CD4-positive, alpha-beta T cell treated with Interleukin-1 beta for 1 hour (primary cell): ENCODE measurements at places on chromosomes 5 and 9.

GRCh38 chr9:21392270-21392669, 7.1 kb upstream of the IFNA2 start:
- no peak for DNase-seq

DNA sequence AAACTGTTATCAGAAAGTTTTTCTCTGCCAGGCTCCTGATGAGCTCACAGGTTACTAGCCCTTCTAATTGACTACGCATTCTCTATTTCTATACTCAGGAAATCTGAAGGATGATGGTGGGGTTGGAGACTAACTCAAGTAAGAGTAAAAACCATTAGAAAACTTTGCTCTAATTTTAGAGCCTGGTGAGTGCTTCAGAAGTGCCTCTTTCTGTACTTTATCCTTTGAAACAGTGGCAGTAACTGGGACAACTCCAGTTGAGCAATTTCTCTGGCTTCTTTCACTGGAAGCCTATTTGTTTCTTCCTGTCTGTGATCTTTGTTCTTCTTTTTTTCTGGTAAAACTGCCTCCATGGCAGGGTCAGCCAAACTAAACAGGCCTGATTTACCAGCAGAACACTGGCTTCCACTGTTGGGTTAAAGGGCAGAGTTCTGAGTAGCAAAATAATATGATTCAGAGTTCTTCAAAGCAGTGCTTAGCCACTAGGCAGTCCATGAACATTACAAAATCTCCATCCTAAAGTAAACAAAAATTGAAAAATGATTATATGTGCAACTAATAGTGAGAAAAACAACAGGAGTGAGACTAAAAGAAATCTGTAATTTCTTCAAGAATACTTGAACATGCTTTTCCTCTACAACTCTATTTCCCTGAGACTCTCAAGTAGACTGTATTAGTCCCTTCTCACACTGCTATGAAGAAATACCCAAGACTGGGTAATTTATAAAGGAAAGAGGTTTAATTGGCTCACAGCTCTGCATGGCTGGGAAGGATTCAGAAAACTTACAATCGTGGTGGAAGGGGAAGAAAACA, 79.8 kb downstream of the MROH2B start:
- DNase-seq, result no peak

GRCh38 chr9:127133739-127134167, 11.3 kb upstream of the ANGPTL2 start:
- no peak for DNase-seq

- DNase-seq, result no peak
Observed at GRCh38 chr9:125407432-125407973, 145.9 kb downstream of the GAPVD1 start.

GRCh38 chr9:11275158-11275695, 662.4 kb upstream of the PTPRD start:
- DNase-seq, result no peak

DNA sequence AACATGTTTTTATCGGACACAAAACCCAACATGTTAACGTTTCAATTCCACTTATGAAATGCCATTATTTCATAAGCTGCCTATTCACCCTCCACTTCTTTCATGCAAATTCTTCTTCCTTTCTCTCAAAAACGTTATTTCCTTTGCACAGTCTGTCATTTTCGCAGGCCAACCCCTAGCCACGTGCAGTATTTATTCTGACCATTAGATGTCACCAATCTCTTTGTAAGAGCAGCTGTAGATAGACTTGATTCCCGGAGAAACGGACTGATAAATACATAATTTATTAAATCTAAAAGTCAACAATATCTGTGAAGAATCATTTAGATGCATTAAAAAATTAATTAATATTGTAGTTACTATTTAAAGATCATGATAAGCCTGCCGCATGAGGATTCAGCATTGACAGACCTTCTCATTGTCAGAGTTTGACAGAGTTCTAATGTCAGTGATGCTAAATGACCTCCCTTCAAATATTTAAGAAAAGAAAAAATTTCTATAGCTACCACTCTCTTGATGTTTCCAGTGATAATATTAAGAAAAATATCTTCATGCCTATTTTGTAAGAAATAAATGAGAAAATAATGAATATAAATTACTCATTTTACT, 933.6 kb downstream of the CDH12 start:
- DNase-seq, result no peak

DNA sequence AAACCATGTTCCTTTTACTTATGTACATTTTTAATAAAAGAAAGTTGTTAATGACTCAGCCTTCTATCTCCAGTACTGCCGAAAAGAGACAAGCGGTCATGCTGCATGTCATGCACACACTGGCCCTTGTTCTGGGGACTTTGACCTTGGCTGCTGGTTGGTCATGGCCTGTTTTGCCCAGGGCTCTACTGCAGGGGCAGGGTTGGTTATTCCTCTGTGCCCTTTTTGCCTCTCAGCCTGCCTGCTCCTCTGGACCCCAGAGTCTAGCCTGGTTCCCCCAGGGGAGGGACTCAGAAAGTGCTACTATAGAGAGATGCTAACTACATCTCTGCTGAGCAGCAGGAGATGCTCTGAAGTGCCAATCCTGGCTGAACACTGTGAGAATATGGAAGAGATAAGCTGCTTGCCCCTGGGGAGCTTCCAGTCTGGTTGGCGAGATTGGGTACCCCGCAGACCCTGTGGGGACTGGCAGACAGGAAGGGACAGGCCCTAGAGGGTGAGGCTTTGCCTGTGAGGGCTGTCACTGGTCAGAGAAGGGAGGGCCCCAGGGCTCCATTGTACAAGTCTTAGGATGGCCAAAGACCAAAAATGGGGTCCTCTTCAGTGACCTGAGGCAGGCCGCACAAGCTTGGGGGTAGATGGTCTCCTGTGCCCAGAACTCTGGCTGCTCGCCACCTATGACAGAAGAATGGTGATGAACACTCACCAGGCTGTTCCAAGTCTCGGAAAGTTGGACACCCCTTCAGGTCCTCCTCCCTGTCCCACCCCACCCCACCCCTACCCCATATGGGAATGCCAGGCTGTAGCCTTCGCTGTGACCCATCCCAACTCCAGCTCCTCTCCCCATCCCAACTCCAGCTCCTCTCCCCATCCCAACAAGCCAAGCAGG, 14.3 kb downstream of the IRF1 start:
- no peak for DNase-seq

GRCh38 chr9:32723789-32724325, 59.5 kb upstream of the TMEM215 start:
- no peak for DNase-seq

- no peak for DNase-seq
Observed at GRCh38 chr5:90248640-90249039, 160.9 kb downstream of the CETN3 start.

- peak; percentile 1 for DNase-seq
Observed at GRCh38 chr5:168578538-168579487, at the start of gene PANK3. Gene PANK3 (minus strand): TSS chr5:168579368. CDS start chr5:168579283, 85 bp downstream.

DNA sequence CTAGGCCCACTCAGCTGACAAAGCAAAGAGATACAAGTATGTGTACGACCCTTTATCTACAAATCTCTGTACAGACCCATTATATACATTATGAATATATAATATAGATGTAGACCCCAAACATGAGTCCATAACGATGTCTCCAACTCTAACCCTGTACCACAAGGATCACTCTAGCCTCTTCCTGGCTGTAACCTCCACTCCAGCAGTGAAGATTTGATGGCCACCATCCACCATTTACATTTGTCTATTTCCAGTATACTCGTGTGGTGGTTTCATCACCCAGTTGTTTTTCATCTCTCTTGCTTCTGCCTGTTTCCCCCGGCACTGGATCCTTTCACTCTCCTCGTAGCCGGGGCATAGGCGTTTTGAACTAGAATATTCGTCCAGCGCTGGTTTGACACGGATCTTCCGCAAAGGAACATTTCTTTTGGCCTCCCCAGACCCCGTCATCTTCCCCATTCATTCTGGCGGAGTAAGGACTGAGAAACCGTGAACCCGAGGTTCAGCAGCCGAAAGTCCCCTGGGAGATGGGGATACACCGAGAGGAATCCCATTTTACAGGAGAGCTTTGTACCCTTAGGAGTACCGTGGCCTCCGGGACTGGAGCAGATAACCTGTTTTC, 828 bp upstream of the TRIO start:
- no peak for DNase-seq

DNA sequence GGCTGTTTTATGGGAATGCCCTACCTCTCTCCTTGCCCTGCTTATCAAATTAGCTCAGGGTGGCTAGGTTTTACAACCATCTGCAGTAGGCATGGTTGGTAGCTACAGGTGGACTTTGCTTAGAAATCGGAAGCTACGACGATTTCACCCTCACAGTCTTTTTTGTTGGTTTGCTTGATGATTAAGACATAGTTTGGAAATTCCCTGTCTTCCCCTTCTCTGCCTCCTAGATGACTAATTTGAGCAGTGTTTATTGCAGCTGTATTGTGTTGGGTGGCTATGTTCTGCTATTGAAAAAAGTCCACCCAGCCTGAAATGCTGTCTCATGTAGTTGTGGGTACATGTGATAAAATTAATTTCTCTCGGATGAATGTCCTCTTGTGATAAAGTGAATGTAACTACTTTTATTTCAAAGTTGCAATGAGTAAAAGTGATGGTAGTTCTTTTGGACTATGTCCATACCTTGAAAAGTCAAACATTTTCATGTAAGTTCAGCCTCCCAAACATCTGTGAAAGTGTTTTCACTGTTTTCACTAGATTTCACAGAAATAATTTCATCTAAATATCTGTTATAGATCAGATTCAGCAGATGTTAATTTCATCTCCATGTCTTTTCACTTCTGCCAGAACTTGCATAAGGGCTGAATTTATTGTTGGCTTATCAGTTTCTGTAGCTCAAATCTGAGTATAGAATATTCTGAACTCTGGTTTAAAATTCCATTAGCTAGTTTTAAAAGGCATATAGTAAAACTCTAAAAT, 37.3 kb upstream of the FYB1 start:
- DNase-seq, result peak; percentile 54

- DNase-seq, result no peak
Observed at GRCh38 chr5:67289763-67290521, 93.3 kb upstream of the CD180 start.

GRCh38 chr5:81398741-81399140, 4.8 kb upstream of the ACOT12 start:
- DNase-seq, result no peak

DNA sequence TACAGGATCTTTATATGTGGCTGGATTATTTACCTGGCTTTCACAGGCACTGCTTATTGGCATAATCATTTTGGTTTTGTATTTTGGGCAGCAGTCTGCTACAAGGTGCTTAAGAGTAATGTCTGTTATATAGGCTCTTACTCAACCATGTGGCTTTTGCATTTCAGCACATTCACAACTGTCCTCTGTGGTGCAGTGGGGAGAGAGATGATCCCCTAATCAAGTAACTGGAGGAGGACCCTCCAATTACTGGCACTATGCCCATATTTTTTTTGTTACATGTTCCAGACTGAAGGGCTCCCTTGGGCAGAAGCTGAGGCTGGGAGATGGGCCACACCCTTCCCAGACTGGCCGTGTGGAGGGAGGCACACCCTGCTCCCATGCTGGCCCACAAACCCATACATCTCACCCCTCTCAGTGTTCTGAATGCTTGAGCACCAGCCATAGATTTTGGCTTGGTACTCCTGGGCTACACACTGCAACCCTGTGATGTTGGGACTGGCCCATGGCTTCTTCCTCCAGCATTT, 173.5 kb downstream of the FAM174A start:
- DNase-seq, result no peak

DNA sequence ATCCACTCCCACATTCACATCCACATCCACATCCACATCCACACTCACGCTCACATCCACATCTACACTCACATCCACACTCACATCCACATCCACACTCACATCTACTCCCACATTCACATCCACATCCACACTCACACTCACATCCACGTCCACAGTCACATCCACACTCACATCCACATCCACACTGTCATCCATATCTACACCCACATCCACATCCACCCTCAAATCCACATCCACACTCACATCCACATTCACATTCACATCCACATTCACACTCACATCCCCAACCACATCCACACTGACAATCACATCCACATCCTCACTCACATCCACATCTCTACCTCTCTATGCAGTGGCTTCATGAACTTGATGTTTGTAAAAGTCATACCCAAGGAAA, 190.5 kb downstream of the IRX1 start:
- no peak for DNase-seq

GRCh38 chr5:540906-541538, 16.8 kb upstream of the SLC9A3 start:
- no peak for DNase-seq

- no peak for DNase-seq
Observed at GRCh38 chr9:104069288-104069687, 24.8 kb upstream of the SMC2 start.

DNA sequence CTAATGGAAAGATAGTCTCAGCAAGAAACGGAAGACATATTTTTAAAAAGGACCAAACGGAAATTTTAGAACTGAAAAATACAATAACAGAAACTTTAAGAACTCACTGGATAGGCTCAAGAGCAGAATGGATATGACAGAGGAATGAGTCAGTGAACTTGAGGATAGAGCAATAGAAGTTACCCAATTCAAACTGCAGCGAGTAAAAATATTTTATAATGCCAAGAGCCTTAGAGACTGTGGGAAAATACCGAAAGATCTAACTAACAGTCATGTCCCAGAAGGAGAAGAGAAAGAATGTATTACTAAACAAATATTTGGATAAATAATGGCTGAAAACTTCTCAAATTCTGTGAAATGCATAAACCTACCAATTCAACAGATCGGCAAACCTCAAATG, 40.8 kb downstream of the ADAMTS2 start:
- no peak for DNase-seq

DNA sequence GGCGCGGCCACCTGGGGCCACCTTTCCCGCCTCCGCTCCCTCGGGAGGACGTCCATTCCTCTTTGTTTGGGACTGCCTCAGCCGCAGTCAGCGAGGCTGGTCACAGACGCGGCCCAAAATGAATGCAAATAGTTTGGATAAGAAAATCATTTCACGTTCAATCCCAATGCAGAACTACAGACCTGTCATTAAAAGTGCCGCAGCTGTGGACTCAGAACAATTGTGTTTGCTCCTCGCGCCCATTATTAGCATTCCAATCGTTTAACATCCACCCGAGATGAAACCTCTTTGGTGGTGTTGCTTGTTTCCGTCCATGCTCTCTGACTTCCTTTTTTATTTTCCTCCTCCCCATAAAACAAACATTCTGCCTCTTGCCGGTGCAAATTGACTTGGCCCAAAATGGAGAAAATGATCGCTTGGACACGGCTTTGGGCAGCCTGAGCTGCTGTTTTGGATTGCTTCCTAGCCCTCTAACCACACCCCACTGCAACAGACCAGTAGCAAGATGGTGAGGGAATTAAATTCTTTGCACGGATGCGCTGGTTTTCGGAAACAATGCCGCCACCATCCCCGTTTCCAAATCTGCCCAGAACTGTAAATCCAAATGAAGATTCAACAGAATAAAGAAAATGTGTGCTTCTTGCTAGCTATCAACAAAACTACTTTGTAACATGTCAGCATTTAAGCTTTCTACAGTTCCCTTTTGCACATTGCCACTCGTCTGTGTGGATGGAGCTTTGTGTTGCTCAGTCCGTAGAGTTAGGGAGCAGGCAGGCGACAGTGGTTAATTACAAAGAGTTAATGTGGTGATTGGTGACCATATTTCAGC, 784 bp downstream of the NLN start:
- no peak for DNase-seq
